ENCODE measurements at places on chromosomes 6 and 20. TPM values are rescaled to one million over a fixed set of nuclear protein-coding genes. Genes with fewer than 3 reads are reported as not detected.
A peak's percentile ranks its signal among the peaks of the same experiment; 100 is the strongest.

- no peak overlapping the region for H3K27ac ChIP-seq
- no peaks in the 10 kb centered on the region for H3K4me1 ChIP-seq
These were observed 28.6 kb downstream of the CST8 start for GRCh38 chr20:23519556-23519955.

DNA sequence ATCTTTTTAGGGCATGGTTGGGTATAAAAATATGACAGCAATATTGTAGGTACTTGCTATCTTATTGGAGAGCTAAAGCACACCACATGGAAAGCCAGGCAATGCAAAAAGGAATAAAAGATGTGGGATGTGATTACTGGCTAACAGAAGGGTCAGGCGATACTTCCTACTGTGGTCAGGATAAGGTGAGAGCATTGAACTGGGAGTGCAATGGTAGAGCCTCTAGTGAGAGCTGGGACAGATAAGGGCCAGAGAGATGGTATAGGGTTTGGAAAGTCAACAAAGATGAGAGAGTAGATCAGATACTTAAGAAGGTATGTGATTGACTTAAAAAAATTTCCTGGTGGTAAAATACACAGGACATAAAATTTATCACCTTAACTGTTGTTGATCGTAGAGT is 160.7 kb upstream of the MAN1A1 start:
- no peak for DNase-seq
- H3K4me3 ChIP-seq = no peak overlapping the region
- no peaks in the 10 kb centered on the region for H3K27me3 ChIP-seq
- H3K4me1 ChIP-seq = no peaks in the 10 kb centered on the region
- H3K36me3 ChIP-seq = no peaks in the 10 kb centered on the region
- no peak overlapping the region for H3K27ac ChIP-seq

The ADAT2 gene
- total RNA-seq = 7.8 TPM

DNA sequence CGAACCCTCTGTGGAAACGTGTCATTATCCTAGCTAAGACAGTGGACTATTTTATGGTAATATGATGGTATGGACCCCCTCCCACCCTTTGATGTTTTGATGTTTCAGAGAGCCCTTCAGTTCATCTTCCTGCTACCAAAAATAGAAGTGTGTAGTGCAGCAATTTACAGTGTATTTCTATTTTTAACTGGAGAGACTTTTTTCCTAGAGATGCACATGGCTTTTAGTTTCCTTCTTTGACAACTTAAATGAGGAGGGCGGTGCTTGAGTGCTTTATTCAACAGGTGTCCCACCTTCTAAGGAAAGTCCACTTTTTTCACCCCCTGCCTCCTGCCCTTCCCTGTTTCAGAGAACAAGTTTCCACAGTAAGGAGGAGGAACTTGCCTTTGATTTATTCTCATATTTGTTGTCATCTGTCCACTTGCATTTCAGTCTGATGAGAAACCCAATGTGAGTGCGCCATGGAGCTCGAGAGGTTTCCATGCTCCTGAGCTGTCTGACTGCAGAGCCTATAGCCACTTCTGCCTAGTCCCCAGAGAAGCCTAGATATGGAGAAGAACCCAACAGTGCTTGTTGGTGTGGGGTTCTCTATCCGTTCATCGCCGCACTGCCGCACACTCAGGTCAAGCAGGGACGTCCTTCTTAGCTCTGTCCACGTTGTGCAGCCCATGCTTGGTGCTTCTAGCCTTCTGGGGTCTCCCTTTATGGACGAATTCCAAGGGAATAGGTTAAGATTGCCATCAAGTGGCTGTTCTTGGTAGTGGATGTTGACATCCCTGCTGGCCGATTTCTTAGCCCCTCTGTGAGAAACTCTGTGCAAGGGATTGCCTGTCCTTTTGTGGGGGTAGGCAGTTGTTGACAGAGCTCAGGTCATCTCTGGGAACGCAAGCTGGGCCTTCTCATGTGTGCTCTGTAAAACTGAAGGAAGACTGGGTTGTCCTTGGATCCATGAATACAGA is 144.2 kb downstream of the JARID2 start:
- DNase-seq = no peak
- no peaks in the 10 kb centered on the region for H3K36me3 ChIP-seq
- no peak overlapping the region for H3K27ac ChIP-seq
- H3K27me3 ChIP-seq = no peaks in the 10 kb centered on the region
- H3K4me3 ChIP-seq = no peak overlapping the region
- peaks cover 28% of the 10 kb centered on the region for H3K4me1 ChIP-seq

- peaks cover 11% of the 10 kb centered on the region for H3K4me1 ChIP-seq
- no peak overlapping the region for H3K4me3 ChIP-seq
- no peaks in the 10 kb centered on the region for H3K36me3 ChIP-seq
- H3K27ac ChIP-seq = no peak overlapping the region
- no peak for DNase-seq
These were observed 7.8 kb downstream of the DYNLT1 start for GRCh38 chr6:158636778-158637177.

DNA sequence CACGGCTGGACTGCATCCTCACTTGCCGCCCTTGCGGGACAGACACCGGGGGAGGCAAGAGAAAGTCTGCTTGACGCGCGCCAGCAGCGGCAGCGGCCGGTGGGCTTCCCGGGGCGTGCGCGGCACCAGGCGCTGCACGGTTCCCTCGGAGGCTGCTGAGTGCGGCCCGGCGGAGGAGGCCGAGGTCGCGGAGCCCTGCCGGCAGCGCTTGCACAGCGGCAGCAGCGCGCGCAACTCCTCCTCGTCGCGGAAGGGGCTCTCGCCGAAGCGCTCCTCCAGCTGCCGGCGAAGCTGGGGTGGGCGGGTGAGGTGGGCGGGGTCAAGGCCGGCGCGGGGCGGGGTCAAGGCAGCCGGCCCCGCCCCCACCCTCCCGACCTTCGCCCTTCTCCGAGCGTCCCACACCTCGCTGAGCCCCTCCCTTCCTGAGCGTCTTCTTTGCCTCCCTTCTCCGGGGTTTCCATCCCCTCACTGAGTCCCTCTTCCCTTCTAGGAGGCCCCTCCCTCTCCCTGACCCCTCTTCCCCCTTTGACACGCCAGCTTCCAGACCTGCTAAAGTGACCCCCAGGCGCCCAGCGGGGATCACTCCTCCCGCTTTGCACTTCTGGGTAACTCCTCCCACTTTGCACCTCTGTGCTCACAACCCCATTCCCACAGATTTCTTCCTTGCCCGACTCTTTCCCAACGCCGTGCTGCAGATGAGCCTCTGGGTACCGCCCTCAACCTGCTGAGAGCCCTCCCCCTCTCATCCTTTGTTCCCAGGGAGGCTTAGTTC is 8.8 kb downstream of the DUSP15 start:
- H3K27ac ChIP-seq = no peak overlapping the region
- H3K4me1 ChIP-seq = peaks cover 19% of the 10 kb centered on the region
- peak overlapping the region; percentile 32 for H3K4me3 ChIP-seq
